ENCODE measurements at places on chromosomes 2 and 18.

DNA sequence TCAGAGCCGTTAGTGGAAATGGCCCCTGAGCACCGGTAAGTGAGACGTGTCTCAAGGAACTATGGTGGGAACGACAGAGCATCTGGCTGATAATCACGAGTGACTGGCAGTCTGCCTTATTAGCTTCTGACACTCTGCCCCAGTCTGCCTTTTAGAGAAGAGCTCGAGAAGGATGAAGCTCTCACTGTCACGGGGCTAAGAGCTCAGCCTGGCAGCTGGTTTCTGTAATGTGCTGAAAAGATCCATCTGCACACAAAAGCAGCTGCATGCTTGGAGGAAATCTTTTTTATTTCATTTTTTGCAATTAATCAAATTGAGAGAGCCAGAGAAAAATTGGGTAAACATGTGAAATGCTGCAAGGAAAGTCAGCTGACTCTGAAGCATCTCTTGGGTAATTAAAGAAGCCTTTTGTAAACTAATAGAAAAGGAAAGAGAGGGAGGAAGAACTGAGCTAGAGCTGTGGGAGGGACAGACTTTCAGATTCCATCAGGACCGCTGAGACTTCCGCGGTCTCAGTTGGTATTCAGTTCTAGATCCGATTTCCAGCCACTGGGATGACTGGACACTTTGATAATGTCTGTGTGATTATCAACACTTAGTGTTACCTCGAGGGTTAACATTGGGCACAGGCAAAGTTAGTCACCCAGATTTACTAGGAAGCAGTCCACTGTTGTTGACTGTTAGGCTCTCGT lies 24.4 kb downstream of the MBP start:
- DNase-seq: no peak

GRCh38 chr2:58871469-58872142 lies 630.5 kb upstream of the FANCL start:
- DNase-seq: no peak

DNA sequence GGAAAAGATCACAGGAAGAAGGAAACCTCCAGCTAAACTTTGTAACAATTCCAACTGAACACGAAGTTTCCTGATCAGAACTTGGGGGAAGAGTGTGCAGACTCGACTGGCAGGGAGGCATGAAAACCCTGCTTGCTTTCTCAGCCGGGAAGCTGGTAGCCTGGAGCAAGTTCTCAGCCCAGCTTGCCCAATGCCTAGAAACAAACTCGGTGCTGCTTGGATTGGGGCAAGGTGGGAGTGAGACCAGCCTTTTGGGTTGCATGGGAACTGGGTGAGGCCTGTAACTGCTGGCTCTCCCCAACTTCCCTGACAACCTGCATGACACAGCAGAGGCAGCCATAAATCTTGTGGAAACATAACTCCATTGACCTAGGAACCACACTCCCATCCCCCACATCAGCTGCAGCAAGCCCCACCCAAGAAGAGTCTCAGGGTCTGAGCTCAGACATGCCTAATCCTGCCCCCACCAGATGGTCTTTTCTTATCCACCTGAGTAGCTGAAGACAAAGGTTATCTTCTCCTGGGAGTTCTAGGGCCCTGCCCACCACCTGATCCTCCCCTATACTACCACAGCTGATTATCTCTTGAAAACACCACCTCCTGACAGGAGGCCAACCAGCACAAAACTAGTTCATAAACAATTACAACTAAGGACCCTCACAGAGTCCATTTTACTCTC lies 1859.7 kb upstream of the CELF4 start:
- DNase-seq: no peak

- DNase-seq: no peak
Observed at GRCh38 chr2:42464631-42465030, 29.2 kb downstream of the KCNG3 start.

- DNase-seq: no peak
Observed at GRCh38 chr2:227511955-227512354, 40.0 kb downstream of the AGFG1 start.

- no peak for DNase-seq
Observed at GRCh38 chr18:2340335-2340734, 231.0 kb downstream of the METTL4 start.

DNA sequence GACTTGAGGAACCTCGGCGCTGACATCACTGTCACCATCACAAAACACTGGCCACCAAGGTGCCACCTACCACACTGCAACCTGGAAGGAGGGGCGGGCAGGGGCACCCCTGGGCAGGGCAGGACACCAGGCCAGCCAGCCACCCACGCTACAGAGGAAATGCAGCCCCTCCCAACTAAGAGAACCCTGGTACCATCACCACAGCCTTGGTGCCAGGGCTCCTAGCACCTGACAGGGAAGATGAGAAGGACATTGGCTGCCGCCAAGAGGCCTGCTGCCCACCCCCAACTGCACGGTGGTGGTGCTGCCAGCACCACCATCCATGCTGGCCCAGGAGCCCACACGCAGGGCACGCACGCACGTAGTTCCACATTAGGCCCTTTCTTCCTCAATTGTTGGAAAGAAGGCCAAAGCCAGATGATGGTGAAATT lies 88.7 kb downstream of the HDAC4 start:
- DNase-seq: no peak

- DNase-seq: no peak
Observed at GRCh38 chr2:144240656-144241339, 279.1 kb downstream of the ZEB2 start.

- no peak for DNase-seq
Observed at GRCh38 chr2:134314202-134314601, 60.3 kb downstream of the MGAT5 start.

GRCh38 chr2:147623328-147623727 lies 221.5 kb upstream of the ACVR2A start:
- DNase-seq: no peak

DNA sequence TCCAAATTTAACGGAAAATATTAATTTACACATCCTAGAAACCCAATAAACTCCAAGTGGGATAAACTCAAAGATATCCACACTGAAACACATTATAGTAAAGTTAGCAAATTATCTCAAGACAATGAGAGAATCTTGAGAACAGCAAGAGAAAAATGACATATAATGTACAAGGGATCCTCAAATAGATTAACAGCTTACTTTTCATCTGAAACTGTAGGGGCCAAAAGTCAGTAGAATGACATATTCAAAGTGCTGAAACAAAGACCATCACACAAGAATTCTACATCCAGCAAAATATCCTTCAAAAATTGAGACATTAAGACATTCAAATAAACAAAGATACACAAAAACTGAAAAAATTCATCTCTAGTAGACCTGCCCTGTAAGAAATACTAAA lies 18.7 kb upstream of the METTL21A start:
- DNase-seq: no peak

DNA sequence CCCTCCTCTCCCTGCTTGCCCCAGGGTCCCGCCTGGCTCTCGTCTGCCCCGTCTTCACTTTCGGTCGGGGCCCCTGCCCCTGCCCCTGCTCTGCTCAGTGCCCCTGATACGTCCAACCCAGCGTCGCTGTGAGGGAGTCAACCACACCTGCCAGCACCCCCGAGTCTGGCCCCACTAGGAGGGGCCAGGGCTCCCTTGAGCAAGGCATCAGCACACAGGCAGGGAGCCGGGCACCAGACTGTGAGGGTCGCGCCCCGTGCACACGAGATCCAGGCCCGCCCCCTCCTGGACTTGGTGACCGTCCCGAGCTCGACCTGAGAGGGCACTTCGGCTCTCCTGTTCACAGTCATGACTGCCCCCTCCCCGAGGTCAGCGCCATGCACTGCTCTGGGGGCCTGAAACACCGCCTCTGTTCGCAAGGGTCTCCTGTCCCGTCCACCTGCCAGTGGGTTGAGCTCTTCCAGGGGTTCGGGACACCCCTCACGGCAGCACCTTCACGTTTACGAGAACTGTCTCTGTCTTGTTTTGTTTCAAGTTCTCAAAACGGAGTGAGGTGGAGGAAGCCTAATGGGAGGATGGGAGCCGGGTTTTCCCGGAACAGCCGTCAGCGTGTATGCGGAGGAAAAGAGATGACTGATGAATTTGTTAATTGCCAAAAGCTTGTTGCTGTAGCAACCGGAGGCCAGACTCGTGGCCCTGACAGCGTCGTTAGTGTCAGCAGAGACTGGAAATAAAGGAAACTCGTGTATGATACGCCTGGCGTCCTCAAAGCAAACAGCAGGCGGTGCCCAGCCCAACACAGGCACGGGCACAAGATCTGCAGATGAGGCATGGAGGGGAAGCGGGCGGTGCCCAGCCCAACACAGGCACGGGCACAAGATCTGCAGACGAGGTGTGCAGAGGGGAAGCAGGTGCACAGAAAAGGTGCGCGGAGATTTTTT lies 48.2 kb upstream of the KCNG2 start:
- no peak for DNase-seq

DNA sequence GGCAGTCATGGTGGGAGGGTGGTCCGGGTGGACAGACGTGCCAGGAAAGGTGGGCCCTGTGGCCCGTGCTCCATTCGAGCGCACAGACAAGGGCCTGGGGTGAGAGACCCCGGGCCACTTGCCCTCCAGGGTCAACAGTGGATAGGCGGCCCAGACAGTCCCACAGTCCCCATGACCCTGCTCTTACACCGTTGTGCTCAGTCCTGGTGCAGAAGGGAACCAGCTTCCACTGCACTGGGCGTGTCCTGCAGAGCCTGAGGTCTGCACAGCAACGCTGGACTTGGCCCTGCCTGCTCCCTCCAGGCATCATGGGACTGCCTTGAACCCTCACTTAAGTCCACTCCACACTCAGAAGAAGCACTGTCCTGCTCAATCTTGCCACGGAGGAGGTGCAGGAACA lies 52.0 kb downstream of the PXDN start:
- DNase-seq: no peak

DNA sequence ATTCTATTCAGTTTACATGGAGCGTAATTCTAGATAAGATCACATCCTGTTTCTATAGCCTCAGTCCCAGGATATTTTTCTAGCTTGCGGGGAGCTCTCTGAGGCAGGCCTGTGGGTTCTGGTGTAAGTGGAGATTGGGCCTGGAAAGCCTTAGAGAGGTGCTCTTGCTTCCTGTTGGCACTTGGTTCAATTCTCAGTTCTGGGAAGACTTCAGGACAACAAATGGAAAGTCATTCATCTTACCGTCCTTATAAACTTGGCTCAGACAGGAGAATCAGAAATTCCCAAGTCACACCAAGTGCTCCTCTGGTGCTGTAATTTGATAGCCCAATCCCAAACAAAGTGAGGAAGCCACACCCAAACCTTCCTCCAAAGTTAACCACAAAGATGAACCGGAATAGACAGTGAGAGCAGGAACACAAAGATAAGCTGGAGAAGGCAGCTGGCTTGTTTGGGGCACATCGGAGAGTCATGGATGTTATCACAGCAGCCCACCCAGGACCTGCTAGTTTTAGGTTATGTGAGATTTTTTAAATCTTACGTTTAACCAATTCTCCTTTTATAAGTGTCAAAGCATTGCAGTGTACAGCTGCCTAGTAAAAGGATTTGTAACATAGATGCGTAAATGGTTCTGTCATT lies 144.3 kb upstream of the MAP3K20 start:
- DNase-seq: no peak

GRCh38 chr2:29583104-29583503 lies 338.3 kb downstream of the ALK start:
- no peak for DNase-seq

- no peak for DNase-seq
Observed at GRCh38 chr2:150126143-150126740, 361.2 kb downstream of the RND3 start.

DNA sequence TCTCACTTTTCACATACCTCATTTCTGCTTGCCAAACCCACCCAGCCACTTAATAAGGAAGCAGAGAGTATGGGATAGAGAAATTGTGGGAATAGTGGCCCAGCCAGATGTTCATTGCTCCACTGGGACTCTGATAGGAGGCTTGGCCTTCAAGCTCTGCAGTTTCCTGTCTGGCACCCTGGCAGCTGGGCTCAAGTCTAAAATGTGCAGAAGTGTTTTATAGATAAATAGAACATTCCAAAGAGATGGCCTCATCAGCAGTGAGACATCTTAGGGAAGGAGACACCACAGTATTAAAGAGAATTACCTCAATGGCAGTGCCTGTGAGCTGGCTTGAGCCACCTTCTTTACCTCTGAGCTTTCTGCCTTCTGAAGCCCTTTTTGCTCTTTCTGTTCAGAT lies 24.7 kb downstream of the COPS7B start:
- DNase-seq: no peak

DNA sequence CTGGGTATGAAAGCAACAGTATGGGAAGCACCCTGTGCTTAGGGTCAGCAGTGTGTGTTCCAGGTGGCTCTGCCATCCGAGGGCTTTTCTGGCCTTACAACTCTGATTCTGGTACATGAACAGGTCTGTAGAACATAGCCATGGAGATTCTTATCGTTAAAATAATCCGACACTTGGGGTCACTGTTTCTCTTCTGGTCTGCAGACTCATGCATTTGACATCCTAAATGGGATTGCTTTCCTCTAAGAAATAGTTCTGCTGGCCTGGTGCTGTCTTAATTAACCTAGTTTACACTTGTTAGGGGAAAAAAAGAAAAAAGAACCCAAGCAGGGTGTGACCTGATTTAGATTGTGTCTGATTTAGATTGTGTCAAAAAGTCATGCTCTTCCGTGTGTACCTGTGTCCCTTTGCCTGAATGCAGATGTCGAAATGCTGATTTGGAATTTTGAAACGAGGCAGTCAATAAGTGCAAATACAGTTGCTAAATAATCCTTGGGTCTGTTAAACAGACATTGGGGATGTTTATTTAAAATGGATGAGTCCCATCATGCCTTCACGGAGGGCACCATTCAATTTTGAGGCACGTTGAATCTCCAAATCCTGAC lies 59.6 kb downstream of the TRPM8 start:
- no peak for DNase-seq

DNA sequence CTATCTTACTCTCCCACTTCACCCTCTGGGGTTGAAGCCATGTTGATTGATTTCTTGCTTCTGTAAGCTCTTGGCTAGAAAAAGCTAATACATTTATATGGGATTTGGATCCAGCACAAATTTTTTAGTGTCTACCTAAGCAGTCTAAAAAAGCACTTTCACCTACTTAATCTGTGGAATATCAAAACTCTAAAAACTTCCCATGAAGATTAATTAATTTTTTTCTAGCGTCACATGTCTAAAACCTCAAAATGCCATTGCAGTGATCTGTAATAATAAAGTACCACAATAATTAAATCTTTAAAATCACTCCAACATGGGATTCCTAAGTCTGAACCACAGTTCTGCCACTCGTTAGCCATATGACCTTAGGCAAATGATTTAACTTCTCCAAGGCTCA lies 180.1 kb downstream of the EN1 start:
- no peak for DNase-seq

DNA sequence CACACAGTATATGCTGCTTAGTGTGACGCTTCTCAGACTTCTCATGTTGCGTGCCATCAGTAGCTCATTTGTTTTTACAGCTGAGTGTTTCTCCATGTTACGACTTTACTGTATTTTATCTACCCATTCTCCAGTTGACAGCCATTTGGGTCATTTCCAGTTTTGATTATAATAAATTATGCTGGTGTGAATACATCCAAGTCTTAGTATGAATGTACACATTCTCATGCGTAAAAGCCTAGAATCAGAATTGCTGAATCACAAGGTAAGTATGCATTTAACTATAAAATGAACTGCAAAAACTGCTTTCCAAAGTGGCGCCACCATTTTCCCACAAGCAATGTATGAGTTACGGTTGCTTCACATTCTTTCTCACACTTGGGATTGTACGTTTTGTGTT lies 184.2 kb upstream of the SLC35G4 start:
- DNase-seq: no peak
